ENCODE measurements at places on chromosomes 5 and 9.

DNA sequence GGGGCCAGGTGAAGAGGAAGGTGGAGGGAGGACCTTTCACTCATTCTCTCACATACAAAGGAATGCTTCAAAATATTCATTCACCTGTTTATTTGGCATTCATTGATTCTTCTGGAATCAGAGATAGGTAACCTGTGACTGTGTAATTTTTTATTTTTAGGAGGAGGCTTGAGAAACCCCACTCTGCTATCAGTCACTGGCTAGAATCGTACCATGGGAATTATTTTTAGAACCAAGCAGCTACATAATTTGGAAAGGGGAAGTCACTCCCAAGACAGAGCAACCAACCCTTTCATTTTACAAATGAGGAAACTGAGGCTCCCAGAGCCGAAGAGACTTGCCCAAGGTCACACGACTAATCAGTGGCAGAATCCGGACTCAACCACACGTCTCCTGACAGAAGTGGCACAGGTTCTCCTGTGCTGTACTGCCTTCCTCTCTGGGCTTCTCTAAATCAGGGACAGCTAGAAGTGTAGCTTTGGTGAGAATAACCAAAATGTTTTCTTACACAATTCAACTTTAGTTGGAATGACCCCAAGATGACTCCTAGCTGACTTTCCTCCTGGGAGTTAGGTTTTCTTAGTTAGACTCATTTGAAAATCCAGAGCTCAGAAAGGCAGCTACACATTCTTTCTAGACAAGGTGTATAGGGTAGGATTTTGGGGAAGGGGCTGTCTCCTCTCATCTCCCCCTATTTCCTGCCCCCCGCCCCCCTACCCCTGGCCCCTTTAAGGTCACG lies 264.3 kb upstream of the PANK3 start:
- H3K27ac ChIP-seq, result no peak overlapping the region
- no peak overlapping the region for H3K4me3 ChIP-seq
- peaks cover 3% of the 10 kb centered on the region for H3K27me3 ChIP-seq
- no peaks in the 10 kb centered on the region for H3K4me1 ChIP-seq
- H3K36me3 ChIP-seq, result no peaks in the 10 kb centered on the region

DNA sequence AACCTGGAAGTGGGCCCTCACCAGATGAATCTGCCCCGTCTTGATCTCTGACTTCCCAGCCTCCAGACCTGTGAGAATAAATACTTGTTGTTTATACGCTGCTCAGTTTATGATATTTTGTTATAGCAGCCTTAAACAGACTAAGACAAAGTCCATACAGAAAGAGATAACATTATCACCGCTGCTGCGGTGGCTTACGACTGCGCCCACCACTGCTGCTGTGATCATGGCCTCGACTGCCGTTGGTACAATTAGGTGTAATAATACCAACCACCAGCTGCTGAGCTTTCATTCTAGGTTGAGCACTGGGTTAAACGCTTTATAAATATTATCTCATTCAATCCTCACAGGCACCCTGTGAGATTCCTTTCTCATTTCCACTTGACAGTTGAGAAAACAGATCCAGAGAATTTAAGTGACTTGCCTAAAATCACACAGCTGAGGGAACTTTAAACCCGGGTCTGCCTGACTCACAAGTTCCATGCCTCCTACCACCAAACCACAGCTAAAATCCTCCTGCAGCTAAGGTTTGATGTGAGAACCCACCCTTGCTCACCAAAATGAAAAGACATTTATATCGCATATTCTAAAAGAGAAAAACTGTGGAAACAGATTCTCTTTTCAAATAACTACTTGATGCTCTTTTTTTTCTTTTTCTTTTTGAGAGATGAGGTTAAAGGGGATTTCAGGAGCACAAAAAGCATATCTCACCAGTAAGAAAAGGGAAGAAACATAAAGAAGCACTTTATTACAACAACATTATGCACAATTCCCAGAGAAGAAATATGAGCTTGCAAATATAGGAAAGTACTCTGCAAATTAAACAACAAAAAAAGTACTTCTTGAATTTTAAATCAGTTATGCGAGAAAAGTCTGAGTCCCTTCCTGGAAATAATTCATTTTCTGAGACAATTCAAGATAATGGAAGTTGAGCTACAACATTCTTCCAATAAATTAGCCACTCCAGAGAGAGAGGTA lies 23.9 kb downstream of the GOLM1 start:
- no peak for DNase-seq
- no peaks in the 10 kb centered on the region for H3K36me3 ChIP-seq
- no peak overlapping the region for H3K27ac ChIP-seq
- H3K27me3 ChIP-seq, result no peaks in the 10 kb centered on the region

DNA sequence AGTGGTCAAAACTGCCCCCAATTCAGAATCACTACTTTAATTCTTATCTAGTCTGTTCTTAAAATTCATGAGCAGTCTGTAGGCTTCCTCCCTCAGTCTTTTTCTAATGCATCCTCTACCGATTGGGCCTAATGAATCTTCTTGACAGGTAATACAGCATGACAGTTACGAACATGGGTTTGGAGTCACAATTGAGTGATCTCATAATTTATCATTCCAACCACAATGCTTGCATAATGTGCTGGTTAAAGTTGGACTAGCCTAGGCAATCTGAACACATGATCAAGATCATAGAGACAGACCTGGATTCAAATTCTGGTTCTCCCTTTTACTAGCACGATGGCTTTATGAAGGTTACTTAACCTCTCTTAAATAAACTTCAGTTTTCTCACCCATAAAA lies 33.1 kb upstream of the SETD9 start:
- peaks cover 98% of the 10 kb centered on the region for H3K36me3 ChIP-seq
- H3K27ac ChIP-seq, result no peak overlapping the region
- H3K4me3 ChIP-seq, result no peak overlapping the region
- DNase-seq, result no peak

DNA sequence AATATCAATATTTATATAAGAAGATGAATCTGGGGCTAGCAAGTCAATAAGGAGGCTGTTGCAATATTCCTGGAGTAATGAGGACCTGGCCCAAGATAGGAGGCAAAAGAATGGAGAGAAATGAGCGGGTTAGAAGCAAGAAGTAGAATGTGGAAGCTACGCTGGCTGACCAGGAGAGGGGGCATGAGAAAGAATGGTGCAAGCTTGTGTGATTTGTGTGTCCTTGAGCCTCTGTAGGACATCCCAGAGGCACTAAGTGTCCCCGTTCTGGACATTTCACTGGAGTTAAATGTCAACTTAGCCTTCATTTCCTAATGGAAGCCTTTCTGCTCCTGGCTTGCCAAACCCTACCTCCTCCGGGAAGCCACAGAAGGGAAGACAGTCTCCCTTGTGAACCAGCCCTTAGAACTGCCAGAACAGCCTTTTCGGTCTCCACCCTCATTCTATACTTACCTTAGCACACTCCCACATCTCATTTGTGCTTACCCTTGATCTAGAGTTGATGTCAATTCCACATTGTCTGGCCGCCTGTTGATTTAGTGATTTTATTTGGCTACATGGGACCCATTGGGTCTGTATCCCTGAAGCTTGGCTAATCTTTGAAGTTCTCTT lies 6.7 kb upstream of the PDE6A start:
- no peaks in the 10 kb centered on the region for H3K4me1 ChIP-seq
- H3K36me3 ChIP-seq, result no peaks in the 10 kb centered on the region
- H3K4me3 ChIP-seq, result no peak overlapping the region
- DNase-seq, result no peak
- no peaks in the 10 kb centered on the region for H3K27me3 ChIP-seq

DNA sequence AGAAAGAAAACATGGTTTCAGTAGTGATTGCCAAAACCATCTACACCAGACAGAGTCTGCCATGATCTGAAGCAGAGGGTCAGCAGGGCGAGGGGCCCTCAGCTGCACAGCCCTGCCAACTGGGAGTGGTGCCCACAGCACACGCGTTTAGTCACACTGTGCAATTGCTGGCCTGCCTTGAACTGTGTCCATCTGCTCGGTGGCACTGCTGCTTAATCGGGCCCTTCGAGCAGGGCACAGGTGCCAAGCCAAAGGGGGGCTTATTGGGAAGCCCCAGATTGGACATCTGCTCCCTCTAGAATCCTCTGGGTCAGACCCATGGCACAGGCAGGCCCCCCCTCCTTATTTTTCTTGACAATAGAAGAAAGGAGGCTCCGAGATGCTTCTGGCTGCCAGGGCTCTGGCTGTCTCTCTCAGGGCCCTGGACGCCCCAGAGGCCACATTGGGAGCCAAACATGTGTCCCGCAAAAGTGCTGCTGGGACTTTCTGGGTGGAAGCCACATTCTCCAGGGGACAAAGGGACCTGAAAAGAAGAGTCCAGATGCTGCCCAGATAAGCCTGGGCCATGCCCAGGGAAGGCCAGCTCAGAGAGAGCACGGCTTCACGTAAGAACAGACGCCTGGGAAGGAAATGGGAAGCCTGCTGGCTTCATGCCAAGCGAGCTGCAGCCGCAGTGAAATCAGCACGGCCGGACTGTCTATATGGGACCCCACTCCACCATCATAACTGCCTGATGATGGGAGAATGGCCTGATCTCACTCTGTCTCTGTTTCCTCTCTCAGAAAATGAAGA lies 349.2 kb downstream of the GADD45G start:
- no peaks in the 10 kb centered on the region for H3K27me3 ChIP-seq
- no peak overlapping the region for H3K4me3 ChIP-seq
- no peak for DNase-seq
- H3K4me1 ChIP-seq, result no peaks in the 10 kb centered on the region
- H3K36me3 ChIP-seq, result no peaks in the 10 kb centered on the region

DNA sequence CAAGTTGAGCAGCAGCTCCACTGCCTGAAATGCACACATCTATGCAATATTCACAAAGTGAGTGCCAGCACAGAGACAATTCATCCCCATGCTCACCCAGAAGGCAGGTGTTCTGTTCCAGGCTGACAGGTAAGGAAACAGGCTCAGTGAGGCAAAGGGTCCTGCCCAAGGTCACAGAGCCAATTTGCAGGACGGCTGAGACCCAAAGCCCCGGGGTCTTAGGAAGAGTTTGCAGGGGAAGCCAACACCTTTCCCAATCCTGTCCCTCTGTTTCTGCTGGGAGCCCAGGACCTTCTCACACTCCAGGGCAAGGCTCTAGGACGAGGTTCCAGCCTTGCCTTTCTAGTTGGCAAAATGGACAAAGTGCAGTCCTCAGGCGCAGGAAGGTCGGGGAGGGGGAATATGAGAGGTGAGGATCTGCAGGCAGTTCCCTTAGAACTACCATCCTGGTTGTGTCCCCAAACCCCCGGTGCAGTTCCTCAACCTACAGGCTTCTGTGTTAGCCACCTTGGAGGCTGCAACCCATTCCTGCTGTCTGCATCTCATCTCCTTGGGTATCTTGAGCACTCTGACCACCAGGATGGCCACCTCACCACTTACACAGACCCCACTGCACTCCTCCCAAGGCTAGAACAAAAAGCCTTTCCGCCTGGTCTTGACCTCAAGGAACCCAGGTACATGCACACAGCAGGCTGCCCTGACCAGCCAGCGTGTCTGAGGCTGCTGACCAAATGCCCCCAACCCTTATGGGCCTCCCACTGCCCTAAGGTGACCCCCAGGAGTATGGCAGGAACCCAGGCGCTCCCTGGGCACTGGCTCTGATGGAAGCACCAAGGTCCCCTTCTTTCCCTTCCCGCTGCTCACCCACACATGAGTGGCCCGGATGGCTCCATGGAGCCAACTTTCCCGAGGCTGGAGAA lies 1.9 kb upstream of the BRD3 start:
- no peak for DNase-seq
- no peak overlapping the region for H3K27ac ChIP-seq
- peaks cover 9% of the 10 kb centered on the region for H3K27me3 ChIP-seq
- no peaks in the 10 kb centered on the region for H3K36me3 ChIP-seq

- no peak overlapping the region for H3K27ac ChIP-seq
- no peak for DNase-seq
- H3K27me3 ChIP-seq, result peaks cover 21% of the 10 kb centered on the region
- peaks cover 3% of the 10 kb centered on the region for H3K4me1 ChIP-seq
- H3K36me3 ChIP-seq, result no peaks in the 10 kb centered on the region
- no peak overlapping the region for H3K4me3 ChIP-seq
Measured at GRCh38 chr5:122315521-122315920, 3.5 kb downstream of the SNCAIP start.

DNA sequence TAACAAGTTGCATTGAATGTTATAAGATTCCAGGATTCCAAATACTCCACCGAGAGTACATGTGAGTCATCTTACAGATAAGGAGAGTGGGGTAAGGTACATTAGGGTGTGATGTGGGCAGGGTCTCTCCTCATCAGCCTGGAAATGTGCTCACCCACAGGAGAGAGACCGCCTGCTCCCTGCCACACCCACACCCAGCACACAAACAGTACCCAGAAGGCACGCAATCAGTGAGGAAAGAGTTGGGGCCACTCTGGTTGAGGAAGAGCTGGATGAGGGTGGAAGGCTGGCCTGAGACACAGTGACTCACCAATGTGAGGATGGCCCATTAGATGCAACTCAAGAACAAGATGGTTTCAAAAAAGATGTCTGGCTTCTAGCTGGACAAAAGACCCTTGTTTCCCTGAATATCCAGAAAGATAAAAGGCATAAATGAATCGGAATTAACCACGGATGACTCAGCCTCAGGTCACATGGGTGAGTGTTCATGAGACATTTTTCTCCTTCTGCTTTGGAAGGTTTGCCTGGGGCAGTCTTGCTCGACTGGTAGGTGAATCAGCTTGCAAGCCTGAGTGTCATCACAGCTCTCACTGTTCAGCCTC lies 51.1 kb upstream of the LHFPL2 start:
- H3K4me1 ChIP-seq, result no peaks in the 10 kb centered on the region
- no peaks in the 10 kb centered on the region for H3K36me3 ChIP-seq
- no peaks in the 10 kb centered on the region for H3K27me3 ChIP-seq
- H3K4me3 ChIP-seq, result no peak overlapping the region

GRCh38 chr5:74371621-74372020 lies 268.9 kb downstream of the ENC1 start:
- no peaks in the 10 kb centered on the region for H3K27me3 ChIP-seq
- no peak overlapping the region for H3K27ac ChIP-seq
- no peak for DNase-seq
- H3K36me3 ChIP-seq, result no peaks in the 10 kb centered on the region

- no peak overlapping the region for H3K27ac ChIP-seq
- H3K36me3 ChIP-seq, result no peaks in the 10 kb centered on the region
- no peaks in the 10 kb centered on the region for H3K27me3 ChIP-seq
Measured at GRCh38 chr5:84642795-84643194, 258.1 kb upstream of the EDIL3 start.

- H3K36me3 ChIP-seq, result peaks cover 51% of the 10 kb centered on the region
- no peak overlapping the region for H3K4me3 ChIP-seq
- peaks cover 4% of the 10 kb centered on the region for H3K4me1 ChIP-seq
- DNase-seq, result no peak
- H3K27me3 ChIP-seq, result no peaks in the 10 kb centered on the region
Measured at GRCh38 chr9:97601228-97601898, 31.8 kb downstream of the TSTD2 start.

DNA sequence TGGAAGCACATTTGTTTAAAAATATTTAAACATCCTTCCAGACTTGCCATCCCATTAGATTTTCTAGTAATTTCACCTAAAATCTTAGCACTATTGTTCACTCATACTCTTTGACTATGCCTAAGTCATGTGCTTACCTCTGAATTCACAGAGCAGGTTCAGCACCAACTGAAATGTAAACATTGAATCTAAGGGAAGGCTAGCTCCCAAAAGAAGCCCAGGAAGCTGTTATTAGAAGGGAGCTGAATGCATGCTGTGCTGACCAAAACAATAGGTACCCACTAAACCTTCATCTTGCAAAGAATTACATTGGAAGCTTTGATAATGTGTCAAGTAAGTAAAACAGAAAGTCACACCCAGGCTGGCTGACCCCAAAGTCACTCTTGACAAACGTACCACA lies 571.3 kb downstream of the GABRG2 start:
- no peaks in the 10 kb centered on the region for H3K4me1 ChIP-seq
- H3K4me3 ChIP-seq, result no peak overlapping the region
- DNase-seq, result no peak
- no peaks in the 10 kb centered on the region for H3K36me3 ChIP-seq

- no peak overlapping the region for H3K4me3 ChIP-seq
- no peaks in the 10 kb centered on the region for H3K27me3 ChIP-seq
- no peak overlapping the region for H3K27ac ChIP-seq
- no peak for DNase-seq
Measured at GRCh38 chr5:180001136-180001535, 70.4 kb downstream of the RNF130 start.
